Iris pigment epithelial cell (primary cell): ENCODE measurements at places on chromosomes 3 and 15.

DNA sequence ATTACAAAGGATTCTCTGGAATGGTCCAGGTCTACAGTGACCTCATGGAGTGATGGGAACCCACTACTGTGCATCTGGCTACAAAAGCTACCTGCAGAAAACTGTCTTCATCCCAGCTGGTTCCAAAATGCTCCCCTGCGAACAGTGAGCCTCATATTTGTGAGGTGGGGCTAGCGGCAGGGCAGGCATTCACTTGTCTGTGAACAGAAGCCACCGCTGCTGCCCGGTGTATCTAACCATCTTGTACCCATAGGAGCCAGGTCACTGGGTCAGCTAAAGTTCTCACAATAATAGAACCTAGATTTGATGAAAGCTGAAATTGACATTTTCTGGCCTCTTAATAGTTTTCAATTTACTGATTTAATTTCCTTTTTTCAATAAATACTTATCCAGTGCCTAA, 150.7 kb downstream of the KLF13 start:
- DNase-seq: no peak

DNA sequence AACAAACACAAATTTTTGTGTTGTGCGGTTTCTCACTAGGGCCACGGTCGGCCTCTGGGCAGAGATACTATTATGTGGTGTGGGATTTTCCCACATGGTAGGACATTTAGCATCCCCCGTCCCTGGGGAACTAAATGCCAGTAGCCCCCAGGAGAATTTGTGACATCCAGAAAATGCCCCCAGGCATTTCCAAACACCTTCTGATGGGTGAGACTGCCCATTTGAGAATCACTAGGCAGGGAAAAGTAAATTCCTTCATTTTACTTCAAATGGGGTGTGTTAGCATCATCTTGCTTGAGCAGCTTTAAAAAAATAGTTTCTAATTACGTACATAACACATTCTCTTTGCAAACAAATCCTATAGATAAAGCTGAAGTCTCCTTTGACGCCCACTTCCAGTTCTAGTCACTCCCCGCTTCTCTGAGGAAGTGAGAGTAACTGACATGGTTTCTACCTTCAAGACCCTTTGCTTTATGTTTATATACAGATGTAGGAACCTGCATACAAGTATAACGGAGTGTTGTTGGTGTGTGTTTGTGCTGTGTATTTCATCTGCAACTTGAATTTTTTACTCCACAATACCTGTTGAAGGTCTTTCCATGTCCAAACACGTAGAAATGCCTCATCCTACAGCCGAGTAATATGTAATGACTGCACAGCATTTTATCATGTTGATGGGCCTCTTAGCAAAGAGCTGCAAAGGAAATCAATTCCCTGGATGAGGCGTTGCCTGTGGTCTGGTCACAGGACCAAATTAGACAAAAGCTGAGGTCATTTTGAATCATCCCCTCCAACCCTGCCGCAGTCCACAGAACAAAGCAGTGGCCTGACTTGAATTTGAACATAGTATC, 31.4 kb upstream of the ZBTB38 start:
- peak; percentile 79 for DNase-seq

DNA sequence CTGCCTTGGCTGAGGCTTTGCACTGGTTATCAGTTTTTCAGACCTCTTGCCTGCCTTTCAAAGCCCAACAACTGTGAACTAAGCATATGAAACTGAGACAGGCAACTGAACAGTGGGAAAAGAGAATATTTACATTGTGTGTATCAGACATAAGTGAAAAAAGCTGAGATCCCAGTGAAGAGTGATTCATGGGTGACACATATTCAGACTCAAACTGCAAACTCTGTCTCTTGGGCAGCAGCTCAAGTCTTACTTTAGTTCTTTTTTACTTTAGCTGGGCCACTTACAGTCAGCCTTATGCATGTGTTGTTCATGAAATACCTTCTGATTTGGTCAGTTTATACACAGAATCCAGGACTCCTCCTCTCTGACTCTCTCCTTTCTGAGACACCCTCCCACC, 19.2 kb downstream of the SUCLG2 start:
- peak; percentile 94 for DNase-seq

DNA sequence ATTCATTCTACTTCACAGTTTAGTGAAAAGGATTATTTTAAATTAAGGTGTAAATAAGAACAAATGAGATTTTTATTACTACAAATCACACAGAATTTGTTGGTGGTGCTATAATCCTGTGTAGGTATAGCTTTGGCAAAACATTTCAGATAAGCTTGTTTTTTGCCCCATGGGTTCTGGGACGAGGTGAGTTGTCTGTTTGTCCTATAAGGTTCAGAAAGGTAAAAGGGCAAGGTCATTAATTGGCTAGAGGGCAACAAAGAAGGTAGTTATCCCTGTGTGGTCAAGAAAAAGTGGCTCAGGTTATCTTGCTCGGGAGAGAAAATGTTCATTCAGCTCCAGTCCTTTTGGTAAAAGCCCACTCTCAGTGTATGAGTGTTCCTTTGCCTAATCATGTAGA, 23.2 kb downstream of the AGTR1 start:
- DNase-seq: no peak

GRCh38 chr3:190486533-190486864, 27.4 kb upstream of the IL1RAP start:
- no peak for DNase-seq

GRCh38 chr15:75231836-75232235, 26.3 kb upstream of the GOLGA6C start:
- DNase-seq: no peak
